ENCODE measurements at places on chromosomes 12 and 14.

DNA sequence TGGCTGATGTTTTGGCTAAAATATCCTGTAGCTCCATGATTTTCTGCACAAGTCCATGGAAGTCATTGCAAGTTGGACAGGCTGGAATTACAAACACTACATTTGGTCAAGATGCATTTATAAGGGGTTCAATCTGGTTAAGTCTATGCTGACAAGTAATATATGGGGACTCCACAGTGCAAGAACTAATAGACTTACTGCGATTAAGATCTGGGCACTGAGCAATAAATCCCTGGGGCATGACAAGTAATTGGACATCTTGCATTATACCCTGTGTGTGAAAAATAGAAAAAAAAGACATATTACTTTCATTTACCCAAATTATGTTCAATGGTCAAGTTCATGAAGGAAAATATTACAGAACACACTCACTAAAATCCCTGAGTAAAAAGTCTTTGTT is 99.1 kb downstream of the NELL2 start:
- DNase-seq: no peak

DNA sequence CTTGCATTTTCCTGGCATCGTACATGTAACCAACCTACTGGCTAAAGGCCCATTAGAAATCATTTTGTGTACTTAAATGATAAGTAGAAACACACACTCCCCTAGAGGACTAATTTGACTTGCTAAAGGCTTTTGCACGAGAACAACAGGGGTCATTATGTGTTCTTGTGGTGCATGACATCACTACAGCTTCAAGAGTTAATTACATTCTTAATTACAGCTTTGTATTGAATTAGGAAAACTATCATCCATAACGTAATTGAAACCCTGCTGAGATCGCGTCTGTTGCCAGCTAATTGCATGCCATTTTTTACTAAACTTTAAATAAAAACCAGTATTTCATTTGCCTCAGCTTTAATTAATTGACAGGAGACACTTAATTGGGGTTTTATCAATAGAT is 51.4 kb downstream of the TMEM132C start:
- DNase-seq: no peak

DNA sequence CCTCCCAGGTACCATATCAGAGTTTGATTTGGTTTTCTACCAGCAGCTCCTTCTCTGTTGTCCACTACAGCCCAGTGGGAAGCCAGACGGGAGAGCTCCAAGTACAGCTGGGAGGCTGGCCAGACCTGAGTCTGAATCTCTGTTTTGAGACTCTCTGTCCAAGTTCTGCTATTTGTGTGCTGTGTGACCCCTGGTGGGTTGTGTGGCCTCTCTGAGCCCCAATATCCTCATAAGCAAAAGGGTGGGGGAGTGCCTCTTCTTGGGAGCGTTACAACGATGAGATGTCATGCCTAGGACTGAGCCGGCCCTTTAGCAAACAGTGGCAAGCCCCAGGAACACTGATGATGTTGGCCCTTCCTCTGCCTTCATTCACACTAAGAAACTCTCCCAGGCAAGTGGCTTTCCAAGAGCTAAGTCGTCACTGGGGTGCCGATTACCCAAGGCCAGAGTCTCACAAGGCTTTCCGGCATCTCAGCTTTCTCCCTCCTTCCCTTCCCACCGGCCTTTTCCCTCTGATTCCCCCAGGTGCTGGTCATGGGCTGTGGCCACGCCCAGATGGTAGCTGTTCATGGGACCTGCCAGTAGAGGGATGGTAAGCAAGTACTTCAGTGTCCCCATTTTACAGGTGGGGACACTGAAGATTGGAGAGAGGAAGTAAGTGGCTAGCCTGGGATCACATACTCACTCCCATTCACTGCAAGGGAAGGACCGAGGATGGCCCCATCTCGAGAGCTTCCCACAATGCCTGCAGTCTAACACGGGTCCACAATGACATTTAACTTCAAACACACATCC is 47.7 kb downstream of the BCL11B start:
- no peak for DNase-seq

DNA sequence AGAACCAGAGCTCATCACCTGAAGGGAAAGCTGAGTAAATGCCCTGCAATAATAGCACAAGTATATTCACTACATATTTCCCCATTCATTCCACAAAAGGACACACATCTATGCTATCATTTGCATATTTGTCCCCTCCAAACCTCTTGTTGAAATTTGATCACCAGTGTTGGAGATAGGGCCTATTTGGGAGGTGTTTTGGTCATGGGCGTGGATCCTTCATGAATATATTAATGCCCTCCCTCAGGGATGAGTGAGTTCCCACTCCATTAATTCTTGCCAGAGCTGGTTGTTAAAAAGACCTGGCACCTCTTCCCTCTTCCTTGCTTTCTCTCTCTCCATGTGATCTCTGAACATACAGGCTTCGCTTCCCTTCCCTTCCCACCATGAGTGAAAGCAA is 18.6 kb upstream of the ZDHHC17 start:
- no peak for DNase-seq

GRCh38 chr12:123532808-123533649 is 490 bp downstream of the RILPL1 start:
- DNase-seq: peak; percentile 9

DNA sequence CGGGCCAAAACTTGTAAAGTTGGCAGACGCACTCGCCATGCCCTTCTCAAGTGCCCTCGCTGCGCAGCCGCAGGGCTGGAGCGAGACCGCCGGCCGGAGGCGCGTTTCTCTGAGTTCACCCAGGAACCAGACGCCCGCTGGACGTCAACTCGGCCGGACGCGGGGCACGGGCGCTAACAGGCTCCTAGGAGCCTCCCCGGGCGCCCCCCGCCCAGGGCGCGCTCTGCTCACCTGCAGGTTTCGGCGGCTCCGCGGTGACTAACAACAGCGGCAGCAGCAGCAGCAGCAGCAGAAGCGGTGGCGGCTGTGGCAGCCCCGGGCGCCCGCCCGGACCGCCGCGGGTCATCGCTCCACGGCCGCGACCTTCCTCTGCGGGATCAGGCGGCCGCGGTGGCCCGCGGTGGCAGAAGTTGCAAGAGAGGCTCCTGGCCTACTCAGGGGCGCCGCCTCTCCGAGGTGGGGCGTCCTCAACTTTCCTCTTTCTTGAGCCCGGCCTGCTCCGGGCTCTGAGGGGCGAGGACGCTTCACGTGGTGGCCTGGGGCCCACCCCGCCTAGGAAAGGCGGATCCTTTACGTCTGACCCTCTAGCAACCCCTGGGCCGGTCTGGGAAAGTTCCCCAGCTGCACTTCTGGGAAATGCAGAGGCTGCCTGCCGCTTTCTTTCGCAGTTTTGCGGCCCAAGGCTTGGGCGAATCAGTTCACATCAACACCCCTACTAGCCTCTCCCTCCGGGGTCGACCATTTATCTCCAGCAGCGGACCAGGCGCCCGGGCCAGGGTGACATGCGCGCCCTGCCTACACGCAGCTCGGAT is at the start of gene PLBD1:
Gene PLBD1 (minus strand): TSS at position 533 of the 812 bp plus-strand sequence. CDS start 187 bp downstream, at position 346.
- DNase-seq: no peak

DNA sequence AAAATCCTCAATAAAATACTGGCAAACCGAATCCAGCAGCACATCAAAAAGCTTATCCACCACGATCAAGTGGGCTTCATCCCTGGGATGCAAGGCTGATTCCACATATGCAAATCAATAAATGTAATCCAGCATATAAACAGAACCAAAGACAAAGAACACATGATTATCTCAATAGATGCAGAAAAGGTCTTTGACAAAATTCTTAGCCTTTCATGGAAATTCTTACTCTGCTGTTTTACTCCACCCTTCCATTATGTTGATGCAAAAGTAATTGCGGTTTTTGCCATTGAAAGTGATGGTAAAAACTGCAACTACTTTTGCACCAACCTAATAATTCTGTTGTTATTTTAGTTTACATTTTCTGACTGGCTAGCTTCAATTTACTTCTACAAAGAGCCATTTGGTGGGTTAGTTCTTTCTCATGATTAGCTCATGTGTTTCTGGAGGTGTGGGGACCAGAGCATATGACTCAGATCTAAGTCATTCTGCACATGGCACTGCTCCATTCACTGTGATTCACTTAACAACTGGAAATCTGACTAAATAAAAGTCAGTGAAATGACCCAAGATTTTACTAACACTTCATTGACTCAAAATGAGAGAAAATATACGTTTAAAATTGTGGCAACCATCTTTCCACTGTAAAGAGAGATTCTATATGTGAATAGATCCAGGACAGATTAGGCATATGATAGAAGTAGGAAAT is 99.9 kb downstream of the TMTC3 start:
- DNase-seq: no peak

- no peak for DNase-seq
Observed at GRCh38 chr14:60662982-60663381, 13.7 kb upstream of the SIX1 start.

- DNase-seq: no peak
Observed at GRCh38 chr12:93176165-93176564, 201.6 kb upstream of the NUDT4 start.

DNA sequence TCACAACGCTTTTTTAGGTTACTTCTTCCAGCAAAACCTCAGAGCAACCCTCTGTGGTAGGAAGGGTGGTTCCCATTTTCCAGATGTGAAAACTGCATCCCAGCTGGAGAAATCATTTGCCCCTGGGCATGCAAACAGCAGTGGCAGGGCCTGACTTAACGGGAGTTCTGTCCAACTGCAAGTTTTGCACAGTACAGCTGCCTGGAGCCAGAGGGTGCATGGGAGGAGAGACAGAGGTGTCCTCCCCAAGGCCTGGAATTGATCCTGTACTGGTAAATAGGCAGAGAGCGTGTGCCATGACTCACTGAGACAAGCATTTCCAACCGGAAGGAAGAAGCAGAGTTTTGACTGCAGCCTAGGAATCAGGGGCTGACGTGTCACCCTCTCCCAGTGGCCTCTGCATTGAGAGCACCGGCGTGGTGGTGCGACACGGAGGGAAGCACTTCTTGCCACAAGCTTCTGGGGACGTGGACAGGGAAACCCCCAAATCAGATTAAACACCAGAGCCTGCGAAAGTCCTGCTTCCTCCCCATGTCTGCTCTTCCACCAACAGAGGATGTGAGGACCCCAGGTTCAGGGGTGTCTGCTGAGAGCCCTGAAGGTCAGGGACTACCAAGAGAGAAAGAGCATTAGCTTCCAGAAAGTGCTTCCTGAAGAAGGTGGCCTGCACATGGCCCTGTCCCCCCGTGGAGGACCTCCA is 19.0 kb upstream of the SERPINA4 start:
- DNase-seq: no peak

GRCh38 chr12:124543590-124544310 is 23.7 kb downstream of the NCOR2 start:
- no peak for DNase-seq

DNA sequence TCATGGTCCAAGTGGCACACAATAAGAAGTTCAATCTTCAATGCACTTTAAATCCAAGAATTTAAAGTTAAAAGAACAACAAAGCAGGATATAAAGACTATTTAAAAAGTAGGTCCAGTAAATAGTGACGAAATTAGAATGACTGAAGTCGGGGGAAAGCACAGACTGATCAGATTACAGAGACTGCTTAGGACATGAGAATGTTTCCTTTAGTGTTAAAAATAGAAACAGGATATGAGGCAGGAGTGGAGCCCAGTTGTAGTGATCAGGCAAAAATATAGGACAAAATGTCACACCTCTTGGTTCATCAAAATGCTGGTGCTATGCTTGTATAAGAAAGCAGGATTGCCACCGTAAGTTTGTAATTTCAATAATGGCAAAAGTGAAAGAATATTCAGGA is 52.2 kb upstream of the CD163 start:
- DNase-seq: no peak

DNA sequence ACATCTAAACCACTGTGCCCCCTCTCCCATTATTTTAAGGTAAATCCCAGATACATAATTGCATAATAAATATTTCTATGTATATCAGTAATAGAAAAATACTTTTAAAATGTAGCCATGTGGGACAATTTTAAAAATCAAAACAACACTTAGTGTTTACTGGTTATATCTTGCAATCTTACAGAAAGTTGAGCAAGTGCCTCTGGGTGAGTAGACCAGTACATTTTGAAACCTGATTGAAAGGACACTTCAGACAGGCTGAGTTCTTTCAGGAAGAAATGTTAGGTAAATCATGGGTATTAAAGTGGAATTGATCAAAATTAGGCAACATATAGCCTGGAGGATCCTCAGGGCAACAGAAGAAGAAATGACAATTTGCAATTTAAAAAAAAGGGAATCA is 7.2 kb downstream of the SLC38A4 start:
- DNase-seq: no peak

GRCh38 chr12:76863837-76864236 is 15.0 kb downstream of the CSRP2 start:
- DNase-seq: no peak

- DNase-seq: no peak
Observed at GRCh38 chr12:91994208-91994797, 151.3 kb downstream of the BTG1 start.

DNA sequence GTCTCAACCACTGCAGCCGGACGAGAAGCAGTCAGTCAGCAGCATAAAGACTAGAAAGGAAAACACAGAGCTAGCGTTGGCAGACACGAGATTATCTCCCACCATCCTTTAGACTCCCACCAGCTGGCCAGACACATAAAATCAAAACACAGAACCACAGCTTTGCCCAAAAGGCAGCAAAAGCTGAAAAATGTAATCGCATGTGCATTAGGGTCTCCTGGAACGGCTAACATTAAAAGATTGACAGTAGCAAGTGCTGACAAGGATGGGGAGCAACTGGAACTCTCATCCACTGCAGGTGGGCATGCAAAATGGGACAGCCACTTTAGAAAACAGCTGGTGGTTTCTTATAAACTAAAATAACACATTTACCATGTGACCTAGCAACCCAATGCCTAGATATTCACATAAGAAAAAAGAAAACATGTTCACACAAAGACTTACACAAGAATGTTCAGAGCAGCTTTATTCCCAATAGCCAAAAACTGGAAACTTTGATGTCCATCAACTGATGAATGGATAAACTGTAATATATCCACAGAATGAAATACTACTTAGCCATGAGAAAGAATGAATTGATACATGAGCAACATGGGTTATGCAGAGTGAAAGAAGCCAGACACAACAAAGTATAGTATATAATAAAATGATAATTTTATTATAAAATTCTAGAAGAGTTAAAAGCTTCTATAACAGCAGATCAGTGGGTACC is 37.7 kb downstream of the NCOR2 start:
- DNase-seq: no peak

GRCh38 chr12:6871052-6871957 is 1.8 kb downstream of the SPSB2 start:
- no peak for DNase-seq

Data from C1 segment of cervical spinal cord (tissue), 14 donors.